ENCODE measurements at places on chromosomes 7 and 10.

GRCh38 chr7:86667732-86668131 lies 24.0 kb downstream of the GRM3 start:
- no peak for DNase-seq

GRCh38 chr7:110850224-110850623 lies 240.7 kb upstream of the LRRN3 start:
- DNase-seq = no peak

- DNase-seq = no peak
These were observed 604 bp upstream of the SHTN1 start for GRCh38 chr10:117005527-117006055.

- DNase-seq = no peak
These were observed 193.9 kb upstream of the TCF7L2 start for GRCh38 chr10:112756235-112756527.

DNA sequence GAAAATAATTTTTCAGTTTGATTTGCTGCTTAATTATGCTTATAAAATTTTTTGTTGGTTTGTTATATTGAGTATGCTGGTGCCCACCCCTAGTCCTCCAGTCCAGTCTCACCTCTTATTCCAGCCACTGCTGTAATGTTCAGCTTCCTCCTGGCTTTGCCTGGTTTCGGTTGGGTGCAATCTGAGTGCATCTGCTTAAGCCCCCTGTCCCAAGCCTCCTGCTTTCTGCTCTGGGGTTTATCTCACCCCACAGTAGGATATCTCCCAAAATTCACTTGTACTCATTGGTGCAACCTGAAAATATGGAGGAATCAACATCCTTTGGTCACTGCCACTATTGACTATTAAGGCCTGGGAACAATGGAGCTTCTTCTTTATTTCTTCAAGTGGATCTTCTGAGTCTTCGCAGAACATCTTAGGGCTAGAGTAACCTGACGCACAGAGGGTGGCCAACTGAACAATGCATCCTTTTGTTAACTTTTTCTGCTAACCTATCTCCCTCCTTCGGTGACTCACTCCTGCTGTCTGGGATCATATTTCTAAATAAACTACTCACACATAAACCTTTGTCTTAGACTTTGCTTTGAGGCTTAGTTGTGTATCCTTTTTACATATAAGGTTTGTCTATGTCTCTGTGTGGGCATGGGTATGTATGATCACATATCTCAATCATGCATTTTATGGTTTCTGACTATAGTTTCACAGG lies 19.1 kb upstream of the SOSTDC1 start:
- DNase-seq = no peak

DNA sequence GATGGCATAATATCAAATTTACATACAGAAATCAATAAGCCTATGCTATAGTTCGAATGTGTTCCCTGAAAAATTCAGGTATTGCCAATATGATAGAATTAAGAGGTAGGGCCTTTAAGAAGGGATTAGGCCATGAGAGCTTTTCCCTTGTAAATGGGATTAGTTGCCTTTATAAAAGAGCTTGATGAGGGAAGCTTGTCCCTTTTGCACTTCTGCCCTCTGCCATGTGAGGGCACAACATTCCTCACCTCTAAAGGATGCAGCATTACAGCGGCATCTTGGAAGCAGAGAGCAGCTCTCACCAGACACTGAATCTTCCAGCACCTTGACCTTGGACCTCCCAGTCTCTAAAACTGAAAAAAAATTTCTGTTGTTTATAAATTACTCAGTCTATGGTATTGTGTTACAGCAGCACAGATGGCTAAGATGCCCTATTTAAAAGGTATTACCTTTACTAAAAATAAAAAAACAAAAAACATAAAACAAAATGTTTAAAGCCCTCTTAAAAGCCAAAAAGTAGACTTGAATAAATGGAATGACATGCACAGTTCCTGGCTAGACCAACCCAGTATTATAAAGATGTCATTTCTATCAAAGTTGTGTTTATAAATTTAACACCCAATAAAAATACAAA lies 909.6 kb downstream of the REEP3 start:
- DNase-seq = no peak

Data from stimulated activated CD8-positive, alpha-beta memory T cell treated with anti-CD3 and anti-CD28 coated beads, Interleukin-15, amount 100 ng/mL, for 4 hours (primary cell).